ENCODE measurements at places on chromosomes 4 and X.

DNA sequence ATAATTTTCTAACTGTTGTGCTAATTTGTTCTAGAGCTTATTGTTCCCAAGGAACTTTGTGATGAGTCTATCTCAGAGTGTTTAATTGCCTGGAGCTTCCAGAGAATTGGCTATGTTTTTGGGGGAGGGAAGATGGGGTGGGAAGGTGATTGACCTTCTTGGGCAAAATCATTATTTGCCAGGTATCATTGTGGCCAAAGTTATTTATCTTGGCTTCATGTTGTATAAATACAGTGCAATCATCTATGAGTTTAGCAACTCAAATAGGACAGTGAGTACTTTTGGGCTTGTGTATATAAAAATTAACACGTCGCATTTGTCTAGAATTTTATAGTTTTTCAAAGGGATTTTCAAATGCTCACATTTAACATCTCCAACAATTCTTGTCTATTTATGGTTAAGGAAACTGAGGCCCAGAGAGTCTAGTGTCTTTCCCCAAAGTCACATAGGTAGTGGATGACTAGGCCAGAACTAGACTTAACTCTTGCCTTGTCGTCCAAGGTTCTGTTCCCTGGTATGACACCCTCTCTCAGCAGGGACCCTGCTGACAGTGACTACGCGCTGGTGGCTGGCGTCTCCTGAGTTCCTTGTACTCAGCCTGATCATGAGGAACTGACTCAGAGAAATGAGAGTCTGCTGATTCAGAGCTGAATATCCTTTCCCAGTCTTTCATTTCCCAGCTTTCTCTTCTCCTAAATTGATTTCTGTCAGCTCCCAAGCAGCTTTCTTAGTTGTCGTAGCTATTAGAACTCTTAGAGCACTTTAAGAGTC is 27.7 kb downstream of the FNIP2 start:
- no peak for DNase-seq

GRCh38 chr4:101334963-101335572 is 12.3 kb downstream of the PPP3CA start:
- no peak for DNase-seq

GRCh38 chr4:38523054-38523453 is 140.9 kb upstream of the KLF3 start:
- DNase-seq, result no peak

DNA sequence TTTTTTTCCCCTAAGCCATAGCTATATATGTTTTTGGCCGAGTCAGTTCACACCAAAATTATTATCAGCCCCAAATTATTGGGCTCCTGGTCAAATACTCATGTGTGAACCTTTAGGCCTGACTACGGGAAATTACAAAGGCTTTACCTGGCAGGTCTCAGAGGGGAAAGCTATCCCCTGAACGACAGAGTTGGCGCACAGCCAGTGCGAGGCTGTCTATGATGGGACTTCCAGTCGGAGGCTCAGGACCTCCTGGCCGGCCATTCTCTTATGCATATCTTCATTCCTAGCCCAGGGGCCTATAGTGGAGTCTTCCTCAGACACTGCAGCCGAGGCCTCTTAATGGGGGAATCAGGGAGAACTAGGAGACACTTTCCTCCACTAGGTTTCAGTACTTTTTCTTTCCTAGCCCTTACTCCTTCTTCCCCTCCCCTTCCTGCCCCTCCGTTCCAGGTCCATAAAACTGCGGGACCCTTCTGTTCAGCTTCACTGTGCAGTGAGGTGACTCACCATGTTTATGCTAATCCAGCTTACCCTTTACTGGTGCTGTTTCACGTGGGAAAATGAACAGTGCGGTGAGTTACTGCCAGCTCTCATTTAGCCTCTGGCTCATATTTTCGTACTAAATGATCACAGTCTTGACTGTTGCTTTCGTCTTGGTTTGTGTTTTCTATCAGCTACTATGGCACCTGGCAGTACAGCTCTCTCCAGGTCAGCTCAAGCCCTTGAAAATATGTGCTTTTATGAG is 533.9 kb downstream of the FSTL5 start:
- DNase-seq, result no peak

- no peak for DNase-seq
These were observed 423.7 kb downstream of the PDGFC start for GRCh38 chr4:156547891-156548290.

- no peak for DNase-seq
These were observed 294.9 kb upstream of the BOD1L1 start for GRCh38 chr4:13922459-13922858.

- DNase-seq, result no peak
These were observed 52.3 kb upstream of the PDK3 start for GRCh38 chrX:24412637-24413363.
